ENCODE measurements at places on chromosomes 4 and X. TPM values are rescaled to one million over a fixed set of nuclear protein-coding genes. Genes with fewer than 3 reads are reported as not detected.

GRCh38 chr4:10667701-10668326, 16.8 kb downstream of the CLNK start:
- no peak for DNase-seq

- no peak for DNase-seq
These were observed 1000.9 kb downstream of the STPG2 start for GRCh38 chr4:97142410-97142809.

- peak; percentile 39 for DNase-seq
These were observed 626.2 kb downstream of the MID1IP1 start for GRCh38 chrX:39427492-39427891.

DNA sequence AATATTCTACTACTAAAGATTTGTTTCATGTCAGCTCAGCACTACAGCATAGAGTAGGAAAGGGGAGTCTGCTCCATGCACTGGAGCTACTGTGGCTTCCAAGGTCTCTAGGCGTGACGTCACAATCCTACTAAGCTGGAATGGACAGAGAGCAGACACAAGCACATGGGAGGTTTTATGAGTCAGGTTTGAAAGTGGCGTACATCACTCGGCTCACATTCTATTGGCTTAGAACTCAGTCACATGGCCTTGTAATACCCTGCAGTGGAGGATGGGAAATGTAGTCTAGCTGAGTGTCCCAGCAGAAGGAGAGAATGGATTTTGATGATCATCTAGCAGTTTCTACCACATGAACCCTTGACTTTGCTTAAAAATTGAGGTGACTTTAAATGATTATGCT, 624.8 kb upstream of the ATOH1 start:
- DNase-seq: no peak

DNA sequence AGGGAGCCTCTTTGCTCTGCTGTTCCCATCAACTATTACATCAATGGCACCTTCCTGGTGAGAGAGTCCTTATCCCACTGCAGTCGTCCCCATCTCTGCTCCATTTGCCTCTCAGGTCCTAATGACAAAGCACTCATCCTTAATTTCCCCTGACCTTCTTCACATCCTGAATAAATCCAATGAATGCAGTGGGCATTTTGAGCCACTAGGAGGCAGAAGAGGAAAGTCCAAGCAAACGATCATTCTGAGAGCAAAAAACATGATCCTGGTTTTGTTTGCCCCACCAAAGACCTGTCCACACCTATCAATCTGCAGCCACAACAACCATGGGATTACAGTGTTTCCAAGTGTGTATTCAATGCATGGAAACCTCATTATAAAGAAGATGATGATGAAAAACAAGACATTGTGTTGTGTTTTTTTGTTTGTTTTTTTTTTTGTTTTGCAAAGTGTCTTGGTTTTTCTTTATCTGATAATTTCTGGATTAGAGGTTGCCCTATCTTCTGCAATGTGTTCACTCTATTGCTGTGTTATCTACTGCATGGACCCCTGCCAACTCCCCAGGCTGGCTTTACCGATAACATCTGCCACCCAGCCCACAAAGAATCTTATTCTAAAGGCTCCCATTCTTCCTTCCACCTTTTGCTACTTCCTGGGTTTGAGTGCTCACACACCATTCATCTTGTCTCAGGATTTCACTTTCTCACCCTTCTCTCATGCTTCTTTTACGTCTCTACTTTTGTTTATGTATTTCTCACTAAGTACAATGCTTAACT, 207.2 kb downstream of the NLGN4X start:
- DNase-seq: peak; percentile 34

The CT45A8 gene
- total RNA-seq: not detected
